ENCODE measurements at places on chromosomes 2 and 18. TPM values are rescaled to one million over a fixed set of nuclear protein-coding genes. Genes with fewer than 3 reads are reported as not detected.

The KIF3C gene
- 0.98 TPM for polyA plus RNA-seq

The VWA3B gene
- 0.01 TPM for polyA plus RNA-seq

The SNED1 gene
- polyA plus RNA-seq: 3.6 TPM

The SCN9A gene
- polyA plus RNA-seq: 0.10 TPM

The STAT4 gene
- 0.75 TPM for polyA plus RNA-seq

The CAVIN2 gene
- 6.5 TPM for polyA plus RNA-seq

The MC5R gene
- 0.20 TPM for polyA plus RNA-seq

The FOXD4L1 gene
- polyA plus RNA-seq: 0.02 TPM

The SCYGR4 gene
- polyA plus RNA-seq: not detected

The RBM45 gene
- polyA plus RNA-seq: 8.3 TPM

The KLHL41 gene
- polyA plus RNA-seq: 0.34 TPM

The RBMS1 gene
- polyA plus RNA-seq: 23.6 TPM

The TEX44 gene
- polyA plus RNA-seq: not detected

The RAX gene
- 0.01 TPM for polyA plus RNA-seq

The VIT gene
- 2.8 TPM for polyA plus RNA-seq

The STK39 gene
- 24.7 TPM for polyA plus RNA-seq

The GATA6 gene
- 0.35 TPM for polyA plus RNA-seq

The PHLPP1 gene
- 4.3 TPM for polyA plus RNA-seq

The SFTPB gene
- polyA plus RNA-seq: 1.9 TPM

The C1QL2 gene
- not detected for polyA plus RNA-seq

The CFAP210 gene
- 0.08 TPM for polyA plus RNA-seq

The NEB gene
- polyA plus RNA-seq: 0.33 TPM

The ZNF396 gene
- polyA plus RNA-seq: 0.74 TPM

The TMEM198 gene
- polyA plus RNA-seq: 1.7 TPM

The MAP3K20 gene
- 13.3 TPM for polyA plus RNA-seq

The GCKR gene
- polyA plus RNA-seq: 2.1 TPM

The ATAD2B gene
- polyA plus RNA-seq: 4.0 TPM

The LRRC30 gene
- not detected for polyA plus RNA-seq

The RUFY4 gene
- polyA plus RNA-seq: 0.52 TPM

The TGFA gene
- polyA plus RNA-seq: 16.3 TPM

The TXNDC2 gene
- polyA plus RNA-seq: not detected

The SLC9A4 gene
- 1.8 TPM for polyA plus RNA-seq

The CACNB4 gene
- 1.2 TPM for polyA plus RNA-seq

The TSPYL6 gene
- polyA plus RNA-seq: not detected

The TNFAIP6 gene
- 0.28 TPM for polyA plus RNA-seq

The SEMA4F gene
- polyA plus RNA-seq: 0.59 TPM

The RAB6C gene
- not detected for polyA plus RNA-seq

The C2orf15 gene
- polyA plus RNA-seq: 1.1 TPM

The PPP1R1C gene
- 1.4 TPM for polyA plus RNA-seq

The PPP3R1 gene
- 11.9 TPM for polyA plus RNA-seq

The GKN2 gene
- not detected for polyA plus RNA-seq

The CCBE1 gene
- 0.18 TPM for polyA plus RNA-seq

The GALNT13 gene
- polyA plus RNA-seq: not detected

The FTCDNL1 gene
- 1.4 TPM for polyA plus RNA-seq

The ALK gene
- polyA plus RNA-seq: 0.04 TPM

Data from esophagus (tissue), 2 donors.